ENCODE measurements at places on chromosomes 5 and 9.

DNA sequence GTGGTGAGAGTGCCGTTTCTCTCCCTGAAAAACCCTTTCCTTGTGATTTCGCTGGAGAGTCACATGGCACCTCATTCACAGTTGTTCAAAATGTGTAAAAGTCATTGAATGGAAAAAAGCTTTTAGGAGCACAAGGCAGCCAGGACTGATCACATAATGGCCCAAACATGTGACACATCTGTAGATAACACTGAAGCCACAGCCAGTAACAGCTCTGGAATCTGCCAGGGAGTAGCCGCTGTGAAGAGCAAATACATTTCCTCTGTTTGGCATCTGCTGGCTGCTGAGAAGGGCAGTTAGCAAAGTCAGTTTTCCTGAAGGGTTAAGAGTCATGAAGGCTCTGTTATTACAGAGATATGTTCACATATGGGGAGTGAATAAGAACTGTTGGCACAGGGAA is 271.8 kb downstream of the NNT start:
- DNase-seq, result no peak

DNA sequence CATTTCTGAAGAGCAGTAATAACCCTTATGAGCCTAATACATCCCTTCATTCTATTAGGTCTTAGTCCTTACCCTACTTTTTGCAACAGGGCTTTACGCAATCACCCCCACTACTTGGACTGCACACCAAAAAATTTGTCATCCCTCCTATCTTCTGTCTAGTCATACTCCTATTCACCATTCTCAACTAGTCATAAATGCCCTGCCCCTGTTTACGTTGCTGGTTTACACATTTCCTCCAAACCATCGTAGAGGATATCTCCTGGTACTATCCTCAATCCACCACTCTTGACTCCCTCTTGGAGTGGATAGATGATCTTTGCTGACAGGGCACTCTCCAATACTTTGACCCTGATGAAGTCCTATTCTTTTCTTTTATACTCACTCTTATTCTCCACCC is 98.2 kb upstream of the CCNG1 start:
- no peak for DNase-seq

- no peak for DNase-seq
Observed at GRCh38 chr5:102971676-102972293, 148.2 kb downstream of the GIN1 start.

DNA sequence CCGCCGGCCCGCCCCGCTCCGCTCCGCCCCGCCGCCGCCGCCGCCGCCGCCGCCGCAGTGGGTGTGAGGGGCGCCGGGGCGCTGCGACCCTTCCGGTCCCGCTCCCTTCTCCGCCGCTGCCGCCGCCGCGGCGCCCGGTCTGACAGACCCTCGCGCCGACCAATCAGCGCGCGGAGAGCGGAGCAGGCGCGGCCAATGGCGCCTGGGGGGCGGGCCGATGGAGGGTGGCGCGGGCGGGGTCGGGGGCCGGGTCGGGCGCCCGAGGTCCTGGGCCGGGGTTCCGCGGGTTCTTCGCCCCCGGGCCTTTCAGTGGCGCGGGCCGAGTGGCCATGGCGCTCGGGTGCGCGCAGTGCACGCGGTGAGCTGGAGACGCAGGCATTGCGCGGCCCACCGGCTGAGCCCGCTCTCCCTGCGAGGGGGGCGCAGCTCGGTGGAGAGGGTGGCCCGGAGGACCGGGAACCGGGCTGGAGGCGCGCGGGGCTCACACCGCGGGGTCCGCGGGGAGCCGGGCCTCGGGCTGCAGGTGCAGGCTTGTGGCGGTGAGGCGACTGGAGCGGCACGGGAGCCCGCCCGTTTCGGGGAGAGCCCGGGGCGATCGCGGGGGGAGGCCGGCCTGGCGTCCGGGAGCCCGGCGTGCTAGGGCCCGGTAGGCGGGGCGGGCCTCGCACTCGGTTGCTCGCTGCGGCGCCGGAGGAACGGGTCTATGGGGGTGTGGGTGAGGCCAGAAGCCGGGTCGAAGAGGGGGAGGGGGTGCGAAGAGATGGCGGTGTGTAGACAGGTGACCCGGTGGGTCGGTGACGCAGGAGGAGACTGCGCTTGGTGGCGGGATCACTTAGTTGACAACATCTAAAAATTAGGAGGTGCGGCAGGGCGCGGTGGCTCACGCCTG is at the start of gene MAPK9:
Gene MAPK9, minus strand, starts transcription at position 141 of the 889 bp plus-strand sequence. CDS start 11,522 bp downstream, outside the sequence.
- no peak for DNase-seq

DNA sequence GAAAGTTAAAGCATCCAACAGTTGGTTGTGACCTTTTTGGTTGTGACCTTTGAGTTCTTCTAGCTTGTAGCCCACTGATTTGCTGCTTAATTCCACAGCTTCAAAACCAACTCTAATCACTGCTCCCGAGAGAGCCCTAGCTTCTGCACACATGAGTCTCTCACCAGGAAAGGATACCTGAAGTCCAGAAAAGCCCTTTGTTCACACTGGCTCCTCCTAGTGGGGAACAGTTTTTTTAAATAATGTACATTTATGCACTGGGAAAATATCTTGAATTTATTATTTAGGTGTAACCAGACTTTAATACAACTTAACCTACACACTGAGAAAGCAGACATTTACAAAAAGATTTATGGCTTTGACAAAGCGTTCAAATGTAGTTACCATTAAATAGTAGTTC is 120.2 kb upstream of the CCDC152 start:
- DNase-seq, result no peak

GRCh38 chr5:119926301-119926700 is 296.9 kb downstream of the FAM170A start:
- no peak for DNase-seq

DNA sequence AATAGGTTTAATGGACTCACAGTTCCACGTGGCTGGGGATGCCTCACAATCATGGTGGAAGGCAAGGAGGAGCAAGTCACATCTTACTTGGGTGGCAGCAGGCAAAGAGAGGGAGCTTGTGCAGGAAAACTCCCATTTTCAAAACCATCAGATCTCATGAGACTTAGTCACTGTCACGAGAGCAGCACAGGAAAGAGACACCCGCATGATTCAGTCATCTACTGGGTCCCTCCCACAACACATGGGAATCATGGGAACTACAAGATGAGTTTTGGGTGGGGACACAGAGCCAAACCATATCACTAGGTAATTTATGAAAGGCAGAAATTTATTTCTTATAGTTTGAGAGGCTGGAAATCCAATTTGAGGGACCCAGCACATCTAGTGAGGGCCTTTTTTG is 40.0 kb downstream of the MTREX start:
- DNase-seq, result no peak

GRCh38 chr9:125652759-125653158 is 54.2 kb downstream of the MAPKAP1 start:
- DNase-seq, result no peak

DNA sequence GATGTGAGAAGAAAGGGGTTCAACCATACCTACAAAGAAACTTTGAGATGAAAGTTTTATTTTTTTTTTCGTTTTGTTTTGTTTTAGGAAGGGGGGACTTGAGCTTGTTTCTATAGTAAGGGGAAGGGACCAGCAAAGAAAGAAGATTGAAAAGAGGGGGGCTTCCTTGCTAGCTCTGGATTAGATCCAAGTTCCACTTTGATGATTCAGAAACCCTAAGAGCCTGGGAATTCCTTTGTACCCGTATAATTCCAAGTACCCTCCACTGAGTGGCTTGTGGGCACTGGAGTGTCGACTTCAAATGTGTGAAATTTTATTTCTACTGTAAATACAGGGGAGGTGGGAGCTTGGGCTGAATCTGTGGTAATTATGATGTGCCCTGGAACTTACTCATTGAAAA is 10.9 kb downstream of the MAMDC2 start:
- no peak for DNase-seq

GRCh38 chr9:21160178-21160577 is 6.3 kb downstream of the IFNA21 start:
- no peak for DNase-seq

DNA sequence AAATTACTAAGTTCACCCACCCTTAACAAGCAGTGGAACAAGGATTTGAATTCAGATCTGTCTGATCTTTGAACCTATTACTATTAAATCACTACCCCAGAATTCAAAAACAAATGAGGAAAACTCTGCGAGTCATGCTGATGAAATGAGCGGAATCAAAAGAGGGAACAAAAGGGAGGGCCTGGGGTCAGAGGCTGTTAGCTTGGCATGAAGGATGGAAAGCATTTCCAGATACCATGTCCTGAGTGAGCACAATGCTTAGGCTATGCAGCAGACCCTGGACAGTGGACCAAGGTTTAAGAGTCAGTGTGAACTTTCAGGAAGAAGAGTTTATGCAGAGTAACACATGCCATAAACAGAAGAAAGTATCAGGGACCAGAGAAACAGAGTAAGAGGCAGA is 30.5 kb downstream of the GRIA1 start:
- DNase-seq, result no peak

DNA sequence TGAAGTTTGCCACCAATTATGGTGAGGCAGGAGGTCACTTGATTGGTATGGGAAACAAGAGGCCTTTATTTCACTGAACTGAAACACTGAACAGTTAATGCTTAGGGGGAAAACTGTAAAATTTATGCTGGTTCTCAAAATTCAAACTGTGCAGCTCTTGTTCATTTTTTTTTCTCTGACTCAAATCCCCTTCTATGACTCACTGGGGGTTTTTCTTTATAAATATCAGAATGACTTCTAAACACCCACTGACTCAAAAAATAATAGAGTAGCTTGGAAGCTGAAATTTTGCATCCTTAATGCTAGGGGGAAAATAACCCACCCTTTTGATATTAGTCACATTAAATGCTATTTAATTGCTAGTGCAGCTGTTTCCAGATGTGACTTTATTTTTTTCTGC is 24.1 kb upstream of the OTP start:
- DNase-seq, result no peak

DNA sequence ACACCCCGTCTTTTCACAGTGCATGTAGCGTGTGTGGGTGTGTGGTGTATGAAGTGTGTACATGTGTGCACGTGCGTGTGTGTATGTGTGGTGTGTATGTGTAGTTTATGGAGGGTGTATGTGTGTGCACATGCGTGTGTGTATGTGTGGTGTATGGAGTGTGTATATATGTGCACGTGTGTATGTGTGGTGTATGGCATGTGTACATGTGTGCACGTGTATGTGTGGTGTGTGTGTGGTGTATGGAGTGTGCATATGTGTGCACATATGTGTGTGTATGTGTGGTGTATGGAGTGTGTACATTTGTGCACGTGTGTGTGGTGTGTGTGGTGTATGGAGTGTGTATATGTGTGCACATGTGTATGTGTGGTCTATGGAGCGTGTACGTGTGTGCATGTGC is 13.2 kb downstream of the MYMK start:
- DNase-seq, result no peak

GRCh38 chr5:143436871-143437270 is 33.4 kb upstream of the NR3C1 start:
- no peak for DNase-seq

- DNase-seq, result no peak
Observed at GRCh38 chr5:10648806-10649665, 85.2 kb downstream of the ANKRD33B start.

GRCh38 chr5:81147011-81147885 is 85.9 kb upstream of the CKMT2 start:
- no peak for DNase-seq

GRCh38 chr5:8807636-8808035 is 738.2 kb downstream of the SEMA5A start:
- no peak for DNase-seq

- no peak for DNase-seq
Observed at GRCh38 chr9:105679257-105680022, 14.9 kb upstream of the TMEM38B start.

GRCh38 chr5:143588933-143589662 is 185.6 kb upstream of the NR3C1 start:
- DNase-seq, result no peak

GRCh38 chr5:101102506-101102905 is 199.4 kb upstream of the ST8SIA4 start:
- no peak for DNase-seq

All from chondrocyte (in vitro differentiated cells).